ENCODE measurements at places on chromosomes 4 and X.

DNA sequence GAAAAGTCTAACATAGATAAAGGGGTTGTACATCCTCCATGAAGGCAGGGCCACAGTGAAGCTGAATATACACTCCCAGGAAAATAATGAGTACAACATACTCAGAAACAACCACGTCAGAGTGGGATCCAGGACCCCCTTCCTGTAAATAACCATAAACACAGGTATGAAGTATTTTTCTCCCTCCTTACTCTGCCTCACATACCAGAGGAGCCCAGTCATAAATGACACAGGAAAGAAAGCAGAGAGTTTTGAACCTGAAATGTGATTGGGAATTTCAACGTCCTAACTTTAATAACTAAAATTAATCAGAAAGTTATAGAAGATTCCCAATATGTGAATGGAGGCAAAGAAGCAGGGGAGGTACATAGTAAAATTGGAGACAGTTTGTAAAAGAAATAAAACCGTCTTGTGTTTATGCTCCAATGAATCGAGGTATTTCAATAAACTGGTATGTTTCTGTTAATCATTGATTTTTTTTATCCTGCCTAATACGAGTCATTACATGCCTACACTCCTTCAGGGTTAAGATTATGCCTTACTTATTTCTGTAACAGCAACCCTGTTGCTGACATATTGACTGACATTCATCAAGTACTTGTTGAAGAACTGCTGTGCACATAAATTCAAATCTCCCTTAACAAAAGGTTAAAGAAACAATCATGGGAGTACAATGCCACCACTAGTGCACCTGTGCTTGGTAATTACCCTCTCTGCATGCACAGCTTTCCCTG, 431.3 kb downstream of the KCNIP4 start:
- DNase-seq = no peak

GRCh38 chrX:40108959-40109287, 11.2 kb upstream of the BCOR start:
- peak; percentile 51 for DNase-seq

DNA sequence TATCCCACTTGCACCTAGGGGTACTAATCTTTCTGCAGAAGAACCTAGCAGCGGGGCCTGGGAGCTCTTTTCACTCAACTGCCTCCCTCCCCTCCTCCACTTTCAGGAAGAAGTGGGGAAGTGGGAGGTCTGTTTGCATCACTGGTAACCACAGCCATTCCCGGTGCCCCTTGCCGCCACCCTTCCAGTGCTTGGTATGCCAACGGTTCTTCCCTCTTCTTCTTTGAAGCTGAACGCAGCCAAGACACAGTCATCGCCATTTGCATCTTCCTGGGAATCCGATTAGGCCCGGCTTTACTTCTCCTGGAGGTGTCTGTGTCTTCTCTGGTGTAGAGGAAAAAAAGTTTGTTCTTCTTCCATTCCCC, 47.2 kb upstream of the RBPJ start:
- no peak for DNase-seq

DNA sequence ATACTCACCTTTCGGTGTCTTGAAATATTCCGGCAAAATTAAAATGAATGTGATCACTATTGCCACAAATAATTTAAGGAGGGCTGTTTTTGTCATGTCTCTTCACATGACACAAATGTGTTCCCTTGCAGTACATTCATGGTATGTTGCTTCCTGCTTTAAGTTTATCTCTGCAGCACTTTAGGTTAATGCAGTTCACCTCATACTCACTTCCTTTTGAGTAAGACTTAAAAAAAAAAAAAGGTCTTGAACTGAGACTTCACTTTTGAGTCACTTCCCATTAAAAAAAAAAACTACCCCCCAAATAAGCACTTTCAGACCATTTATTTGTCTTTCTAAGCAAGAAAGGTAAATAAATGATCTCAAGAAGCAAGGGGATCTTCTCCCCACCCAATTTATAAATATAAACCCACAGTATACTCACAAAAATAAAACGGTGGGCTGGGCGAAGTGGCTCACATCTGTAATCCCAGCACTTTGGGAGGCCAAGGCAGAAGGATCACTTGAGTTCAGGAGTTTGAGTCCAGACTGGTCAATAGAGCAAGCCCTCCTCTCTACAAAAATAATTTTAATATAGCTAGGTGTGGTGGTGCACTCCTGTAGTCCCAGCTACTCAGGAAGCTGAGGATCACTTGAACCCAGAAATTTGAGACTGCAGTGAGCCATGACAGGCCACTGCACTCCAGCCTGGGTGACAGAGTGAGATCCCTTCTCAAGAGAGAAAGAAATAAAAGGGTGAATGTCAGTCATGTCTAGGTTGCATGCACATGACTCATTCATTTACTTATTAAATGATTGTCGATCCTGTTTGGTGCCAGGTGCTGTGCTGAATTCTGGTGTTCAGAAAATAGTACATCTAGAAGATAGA, at the start of gene TMEM156:
TSS of gene TMEM156 (minus strand) at position 192 of the 868 bp plus-strand sequence. CDS start at position 96, 96 bp downstream.
- DNase-seq = no peak

DNA sequence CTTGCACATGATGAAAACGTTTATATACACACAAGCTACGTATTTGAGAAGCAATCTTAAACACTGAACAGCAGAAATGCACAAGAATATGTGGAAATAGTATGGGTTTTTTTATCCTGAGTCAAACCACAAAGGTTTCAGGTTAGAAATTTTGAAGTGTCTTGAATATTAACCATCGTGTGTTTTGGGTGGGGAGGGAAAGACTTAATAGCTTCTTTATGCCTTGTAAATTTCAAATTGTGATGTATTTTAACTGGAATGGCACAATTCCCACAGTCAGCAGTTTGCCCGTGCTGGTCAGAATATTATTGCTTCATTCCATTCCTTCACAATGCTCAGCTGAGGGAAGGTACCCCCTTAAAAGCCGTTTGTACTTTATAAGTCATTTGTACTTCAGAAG, 67.4 kb upstream of the WDR1 start:
- no peak for DNase-seq

- no peak for DNase-seq
Observed at GRCh38 chrX:50881028-50881427, 29.5 kb upstream of the BMP15 start.

DNA sequence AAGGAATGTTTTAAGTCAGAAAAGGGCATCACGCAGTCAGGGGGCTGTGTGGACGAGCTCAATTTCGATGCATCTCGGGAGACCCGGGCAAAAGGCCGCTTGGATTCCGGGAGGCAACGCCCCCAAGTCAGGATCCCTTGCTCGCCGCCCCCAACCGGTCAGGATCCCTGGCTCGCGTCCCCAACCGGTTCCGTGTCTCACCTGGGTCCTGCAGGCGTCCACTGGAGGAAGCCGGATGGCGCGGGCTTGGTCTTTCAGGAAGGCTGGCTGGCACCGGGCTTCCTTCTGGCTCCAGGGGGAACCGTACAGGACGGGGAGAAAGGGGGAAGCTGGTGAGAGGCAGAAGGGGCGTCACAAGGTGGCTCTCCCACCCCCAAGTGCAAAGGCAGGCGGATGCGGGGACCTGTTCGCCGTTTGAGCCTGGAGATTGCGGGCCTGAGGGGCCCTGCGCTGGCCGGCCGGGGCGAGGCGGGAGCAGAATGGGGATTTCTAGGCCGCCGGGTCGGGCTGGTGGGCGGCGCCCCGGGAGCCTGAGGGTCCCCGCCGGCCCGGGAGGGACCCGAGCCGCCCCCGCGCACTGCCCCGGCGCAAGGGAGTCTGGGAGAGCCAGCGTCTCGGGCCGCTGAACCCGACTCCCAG, 84.7 kb downstream of the HPRT1 start:
- DNase-seq = no peak
